H4 (cell line): ENCODE measurements at places on chromosomes 2 and 18. TPM values are rescaled to one million over a fixed set of nuclear protein-coding genes. Genes with fewer than 3 reads are reported as not detected.
A peak's percentile ranks its signal among the peaks of the same experiment; 100 is the strongest.

- no peak for DNase-seq
Measured at GRCh38 chr2:221552291-221552690, 19.8 kb downstream of the EPHA4 start.

DNA sequence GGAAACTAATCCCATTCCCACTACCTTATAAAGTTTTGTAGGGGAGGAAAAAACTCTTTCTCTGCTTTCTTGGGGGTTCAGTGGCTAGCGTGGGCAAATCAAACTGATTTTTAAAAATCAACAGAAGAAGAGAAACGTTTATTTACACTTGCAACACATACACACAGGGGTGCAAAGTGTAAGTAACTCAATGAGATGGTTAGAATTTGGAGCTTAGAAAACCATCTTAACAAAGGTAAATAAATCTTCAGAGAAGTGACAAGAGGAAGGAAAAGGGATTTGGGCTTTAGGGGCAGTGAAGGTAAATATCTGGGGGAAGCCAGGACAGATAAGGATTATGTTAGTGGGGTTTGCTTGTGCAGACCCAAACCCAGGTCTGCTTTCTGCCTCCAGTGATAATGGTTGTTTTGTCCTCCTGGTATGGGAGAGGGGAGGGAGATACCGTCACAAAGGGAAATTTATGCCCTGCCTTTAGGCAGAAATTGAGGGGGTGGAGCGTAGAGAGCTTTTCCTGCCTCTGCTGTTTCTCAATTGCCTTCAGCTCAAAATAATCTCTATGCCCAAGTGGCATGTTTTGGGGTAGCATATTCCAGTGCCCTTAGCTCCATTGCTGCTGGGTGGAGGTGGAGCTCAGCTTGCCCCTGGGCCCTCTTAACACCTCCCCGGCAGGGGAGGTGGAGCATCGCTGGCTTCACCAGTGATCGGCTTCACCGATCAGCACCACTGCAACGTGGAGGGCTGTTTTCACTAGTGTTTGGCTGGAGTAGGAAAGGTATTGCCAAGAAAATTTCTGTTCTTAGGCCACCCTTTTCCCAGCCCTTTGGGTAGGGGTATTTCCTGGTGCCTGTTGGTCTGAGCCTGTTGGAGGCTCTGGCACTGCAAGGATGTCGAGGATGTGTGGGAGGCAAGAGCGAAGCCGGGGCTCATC lies 92.2 kb downstream of the TEX51 start:
- no peak for DNase-seq

- no peak for DNase-seq
Measured at GRCh38 chr18:13676471-13676870, 49.9 kb downstream of the FAM210A start.

DNA sequence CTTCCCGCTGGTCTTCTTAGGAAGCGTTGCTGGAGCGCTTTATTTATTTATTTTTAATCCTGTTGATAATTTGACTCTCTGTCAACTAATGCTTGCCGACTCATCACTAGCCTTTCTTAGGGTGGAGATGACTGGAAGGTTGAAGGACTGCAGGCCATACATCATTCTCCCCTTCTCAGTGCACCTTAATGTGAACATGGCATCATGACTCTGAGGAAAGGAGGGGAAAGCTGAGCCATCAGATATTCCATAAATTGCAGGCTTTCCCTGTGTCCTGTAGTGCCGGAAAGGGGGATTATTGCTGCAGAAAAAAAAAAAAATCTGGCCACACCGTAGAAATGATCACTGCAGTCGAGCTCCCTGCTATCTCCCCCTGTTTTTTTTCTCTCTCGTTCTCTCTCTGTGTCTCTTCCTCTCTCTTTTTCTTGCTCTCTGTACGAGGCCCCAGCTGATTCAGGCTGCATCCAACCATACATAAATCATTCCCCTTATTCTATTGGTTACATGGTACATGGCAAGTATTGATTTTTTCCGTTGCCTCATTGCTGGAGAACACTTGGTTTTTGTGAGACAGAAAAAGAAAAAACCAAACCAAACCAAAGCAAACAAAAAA lies 125.8 kb upstream of the EFEMP1 start:
- DNase-seq: no peak

DNA sequence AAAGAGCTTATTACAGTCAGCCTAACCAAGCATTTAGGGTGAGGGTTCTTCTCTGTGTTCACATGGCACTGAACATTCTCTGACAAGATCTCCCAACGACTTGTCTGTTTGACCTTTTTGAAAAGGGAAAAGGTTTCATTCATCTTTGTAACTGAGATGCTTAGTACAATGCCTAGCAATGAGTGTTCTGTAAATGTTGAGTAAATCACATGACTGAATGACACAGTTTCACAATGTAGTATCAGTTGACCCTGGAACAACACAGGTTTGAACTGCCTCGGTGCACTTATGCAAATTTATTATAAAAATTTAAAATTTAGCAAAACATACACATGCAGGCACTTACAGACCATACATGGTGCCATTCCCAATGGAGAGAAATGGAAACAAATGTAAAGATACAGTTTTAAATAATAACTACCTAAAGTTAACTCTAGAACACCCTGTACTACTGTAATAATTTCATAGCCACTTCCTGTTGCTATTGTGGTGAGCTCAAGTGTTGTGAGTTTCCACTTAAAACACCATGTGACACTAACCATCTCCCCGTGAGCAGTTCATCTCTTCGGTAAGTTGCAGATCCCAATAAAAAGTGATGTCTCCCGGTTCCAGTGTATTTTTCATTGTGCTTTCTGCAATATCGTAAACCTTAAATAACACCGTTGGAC lies 34.1 kb upstream of the VWC2L start:
- peak; percentile 39 for DNase-seq

DNA sequence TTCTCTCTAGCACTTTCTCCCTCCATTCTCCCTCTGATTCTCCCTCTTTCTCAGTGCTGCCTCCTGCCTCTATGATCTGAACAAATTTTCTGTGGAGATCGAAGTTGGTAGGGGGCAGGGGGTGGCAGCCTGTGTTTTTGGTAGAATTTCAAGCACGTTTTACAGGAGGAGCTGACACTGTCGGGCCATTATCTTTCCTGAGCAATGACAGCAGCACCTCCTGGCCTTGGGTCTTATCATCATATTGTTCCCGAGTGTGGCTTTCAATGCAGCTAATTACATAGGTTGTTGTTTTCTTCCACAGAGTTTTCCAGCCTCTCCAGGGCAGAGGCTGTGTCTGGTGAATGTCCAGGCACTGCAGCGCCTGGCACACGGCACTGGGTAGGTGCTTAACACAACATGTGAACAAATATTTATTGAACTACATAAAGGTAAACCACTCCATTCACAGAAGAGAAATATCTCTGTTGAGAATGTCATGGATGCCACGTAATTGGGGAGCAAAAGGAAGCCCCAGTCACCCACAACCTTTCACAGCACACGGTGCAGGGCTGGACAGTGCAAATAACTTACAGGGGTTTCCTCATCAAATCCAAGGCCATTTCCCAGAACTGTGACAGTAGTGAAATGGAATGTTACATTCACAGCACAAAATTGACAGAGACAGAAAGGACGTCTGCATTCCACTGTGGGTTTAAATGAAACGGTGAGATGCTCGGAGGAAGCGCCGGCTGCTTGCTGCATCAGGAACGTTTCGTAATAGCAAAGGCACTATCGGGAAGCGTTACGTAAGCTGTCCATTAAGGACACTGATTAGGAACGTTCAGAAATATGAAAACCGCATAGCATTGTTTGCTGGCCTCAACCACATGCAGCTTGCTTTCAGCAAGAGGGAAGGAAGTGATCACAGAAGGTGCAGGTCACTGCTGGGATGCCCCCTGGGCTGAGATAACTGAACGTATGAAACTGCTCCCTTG lies 6.5 kb upstream of the KCNG2 start:
- DNase-seq: peak; percentile 93

DNA sequence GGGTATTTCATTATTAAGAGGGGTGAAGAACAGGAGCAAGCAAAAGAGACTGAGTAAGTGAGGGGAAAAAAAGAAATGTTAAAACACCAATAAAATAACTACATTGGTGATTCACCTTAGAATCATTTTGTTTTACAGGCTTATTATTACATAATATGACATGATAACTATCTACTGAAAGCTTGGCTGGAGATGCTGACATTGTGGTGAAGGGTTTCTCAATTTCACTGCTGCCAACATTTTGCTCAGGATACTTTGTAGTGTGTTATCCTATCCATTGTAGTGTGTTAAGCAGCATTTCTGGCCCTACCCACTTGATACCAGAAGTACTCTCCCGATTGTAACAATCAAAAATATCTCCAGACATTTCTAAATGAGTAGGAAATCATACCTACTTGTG lies 1564.6 kb upstream of the NXPH2 start:
- DNase-seq: no peak

DNA sequence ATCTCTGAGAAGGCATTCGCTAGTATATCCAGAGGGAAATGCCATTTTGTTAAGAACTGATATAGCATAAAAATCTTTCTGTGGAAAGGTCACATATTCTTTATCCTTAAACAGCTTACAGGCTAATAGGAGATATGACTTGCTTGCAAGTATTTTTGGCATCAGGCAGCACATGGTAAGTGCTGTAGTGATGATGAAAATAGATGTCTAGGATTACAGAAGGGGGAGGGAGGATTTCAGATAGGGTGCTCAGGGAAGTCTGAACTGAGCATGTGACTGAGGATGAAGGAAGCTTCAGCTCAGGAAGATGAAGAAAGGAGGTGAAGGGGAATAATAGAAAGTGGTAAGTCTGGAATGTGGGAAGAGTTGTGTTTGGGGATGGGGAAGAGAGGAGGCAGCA lies 158.5 kb upstream of the NOSTRIN start:
- no peak for DNase-seq

DNA sequence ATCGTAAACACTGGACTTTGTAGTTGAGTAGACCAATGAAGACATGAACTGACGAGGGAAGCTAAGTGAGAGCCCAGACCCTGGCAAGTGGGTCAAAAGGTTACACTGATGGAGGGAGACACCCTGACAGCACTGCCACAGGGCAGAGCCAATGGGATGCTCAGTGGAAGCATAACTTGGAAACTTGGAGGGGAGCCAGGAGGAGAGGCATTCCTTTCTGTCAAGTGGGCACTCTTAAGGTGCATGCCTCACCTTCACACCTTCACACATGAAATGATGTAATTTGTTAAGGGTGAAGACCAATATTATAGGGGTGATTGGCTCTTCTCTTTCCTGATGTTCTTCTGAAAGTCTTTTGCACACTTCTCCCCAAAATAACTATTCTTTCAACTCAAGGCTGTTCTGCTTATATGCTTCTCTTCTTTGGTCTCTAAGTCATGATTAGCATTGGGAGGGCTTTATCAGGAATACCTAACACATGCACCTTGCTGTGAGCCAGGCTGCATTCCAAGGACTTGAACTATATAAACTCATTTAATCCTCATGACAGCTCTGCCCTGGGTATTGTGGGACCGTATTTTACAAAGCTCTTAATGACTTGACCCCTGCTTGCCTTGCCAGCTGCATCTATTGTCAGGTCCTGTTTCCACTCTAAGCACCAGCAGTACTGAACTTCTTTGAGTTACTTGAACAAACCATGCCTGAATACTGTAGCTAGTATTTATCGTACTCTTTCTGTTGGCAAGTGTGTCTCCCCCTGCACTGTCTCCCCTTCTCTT lies 19.0 kb downstream of the RPL37A start:
- no peak for DNase-seq

DNA sequence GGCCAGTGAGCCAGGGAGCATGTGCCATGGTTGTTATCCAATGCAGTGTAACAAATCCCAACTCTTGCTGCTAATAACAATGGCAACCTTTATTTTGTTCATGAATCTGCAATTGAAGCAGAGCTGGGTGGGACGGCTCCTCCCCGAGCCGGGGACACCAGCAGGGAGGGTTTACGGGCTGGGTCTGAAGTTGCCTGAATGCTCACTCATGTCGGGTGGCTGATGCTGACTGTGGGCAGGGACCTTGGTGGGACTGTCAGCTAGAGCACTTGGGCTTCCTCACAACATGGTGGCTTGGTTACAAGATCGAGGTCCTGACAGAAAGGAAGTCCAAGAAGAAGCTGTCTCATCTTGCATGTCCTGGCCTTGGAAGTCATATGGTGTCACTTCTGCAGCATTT lies 264.5 kb downstream of the NDUFA10 start:
- no peak for DNase-seq

GRCh38 chr18:13582178-13582670 lies 144.1 kb downstream of the FAM210A start:
- no peak for DNase-seq

DNA sequence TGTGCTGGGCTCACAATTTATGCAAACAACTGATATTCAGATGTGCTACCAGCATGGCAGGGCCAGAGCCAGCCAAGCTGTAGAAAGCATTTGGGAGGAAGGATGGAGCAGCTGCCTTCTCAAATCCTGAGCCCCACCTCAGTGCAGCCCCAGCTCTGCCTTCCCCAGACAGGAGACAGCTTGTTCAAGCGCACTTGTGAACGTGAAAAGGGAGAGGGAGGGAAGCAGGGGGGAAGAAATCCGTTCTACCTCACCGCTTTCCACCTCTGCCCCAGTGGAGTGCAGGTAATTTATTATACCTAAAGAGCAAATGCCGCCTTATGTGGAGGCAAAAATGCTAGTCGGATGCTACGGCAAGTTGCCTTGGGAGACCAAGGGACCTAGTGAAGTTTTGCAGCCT lies 66.0 kb upstream of the SLC14A2 start:
- DNase-seq: no peak

DNA sequence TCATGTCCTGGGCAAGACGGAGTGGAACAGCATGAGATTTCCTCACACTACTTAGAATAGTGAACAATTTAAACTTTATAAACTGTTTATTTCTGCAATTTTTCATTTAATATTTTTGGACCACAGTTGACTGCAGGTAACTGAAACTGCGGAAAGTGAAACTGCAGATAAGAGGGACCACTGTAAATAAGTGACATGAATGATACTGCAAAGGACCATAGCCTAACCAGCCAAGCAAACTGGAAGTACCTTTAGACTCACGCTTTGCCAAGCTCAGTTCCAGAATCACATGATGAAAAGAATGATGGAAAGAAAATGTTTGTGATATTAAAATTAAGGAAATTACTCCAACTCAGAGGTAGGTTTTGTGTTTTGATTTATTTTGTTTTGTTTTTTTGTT lies 94.6 kb upstream of the ITGA4 start:
- DNase-seq: no peak

- DNase-seq: no peak
Measured at GRCh38 chr2:226831266-226831665, 4.6 kb upstream of the RHBDD1 start.

DNA sequence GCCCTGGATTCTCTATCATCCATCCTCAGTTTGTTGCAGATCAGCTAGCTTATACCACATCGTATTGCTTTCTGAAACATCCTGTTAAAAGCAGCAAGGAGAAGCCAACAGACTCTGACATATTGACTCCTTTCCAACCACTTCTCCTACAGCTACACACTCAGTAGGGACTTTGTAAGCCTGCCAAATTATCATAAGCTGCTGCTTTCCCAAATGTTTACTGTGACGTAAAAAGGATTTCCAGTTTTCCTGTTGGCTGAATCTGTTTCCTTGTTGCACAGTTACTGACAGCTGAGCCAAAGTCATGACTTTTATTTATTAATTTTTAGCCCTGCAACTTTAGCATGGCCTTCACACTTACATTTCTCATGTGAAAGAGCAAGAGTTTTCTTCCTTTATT lies 294.3 kb downstream of the KCNJ3 start:
- DNase-seq: peak; percentile 27

GRCh38 chr2:189386741-189387140 lies 54.5 kb upstream of the WDR75 start:
- no peak for DNase-seq

IL1F10 gene
- total RNA-seq: not detected in 2 replicates

POTEJ gene
- not detected in 2 replicates for total RNA-seq

USP40 gene
- 12.2 and 20.6 TPM in 2 replicates for total RNA-seq

STK36 gene
- 10.4 and 19.5 TPM in 2 replicates for total RNA-seq

ST8SIA3 gene
- not detected in 2 replicates for total RNA-seq

SIX2 gene
- 0.06 and 0.52 TPM in 2 replicates for total RNA-seq

CLEC4F gene
- total RNA-seq: not detected in 2 replicates
